T-helper 17 cell (primary cell): ENCODE measurements at places on chromosomes 16 and 17. TPM values are rescaled to one million over a fixed set of nuclear protein-coding genes. Genes with fewer than 3 reads are reported as not detected.

Gene SEZ6L2
- total RNA-seq = not detected

Gene TAT
- total RNA-seq = not detected

Gene SLC38A8
- total RNA-seq = not detected

Gene PTX4
- total RNA-seq = not detected

Gene SRCIN1
- 0.52 TPM for total RNA-seq

Gene SNN
- total RNA-seq = 27.8 TPM

Gene ERI2
- 2.1 TPM for total RNA-seq

GRCh38 chr17:194828-195602, 13.6 kb upstream of the DOC2B start:
- no peak for DNase-seq

GRCh38 chr16:13298666-13299065, 397.3 kb downstream of the SHISA9 start:
- DNase-seq = no peak

DNA sequence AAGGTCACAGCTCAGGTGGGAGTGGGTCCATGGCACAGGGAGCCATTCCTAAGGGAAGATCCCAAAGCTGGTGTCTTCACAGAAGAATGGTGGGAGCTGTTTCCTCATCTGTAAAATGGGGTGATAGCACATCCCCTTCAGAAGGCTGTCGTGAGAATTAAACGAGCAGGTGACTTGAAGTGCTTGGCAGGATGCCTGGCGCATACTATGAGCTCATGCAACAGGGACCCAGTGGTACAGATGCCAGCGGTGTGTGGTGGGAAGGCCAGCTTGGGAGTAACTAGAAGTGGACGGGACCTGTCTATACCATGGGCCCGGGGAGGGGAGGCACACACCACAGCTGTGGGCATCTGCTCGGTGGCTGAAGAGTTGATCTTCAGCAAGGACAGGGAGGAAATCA, 189.3 kb upstream of the TNRC6C start:
- no peak for DNase-seq

DNA sequence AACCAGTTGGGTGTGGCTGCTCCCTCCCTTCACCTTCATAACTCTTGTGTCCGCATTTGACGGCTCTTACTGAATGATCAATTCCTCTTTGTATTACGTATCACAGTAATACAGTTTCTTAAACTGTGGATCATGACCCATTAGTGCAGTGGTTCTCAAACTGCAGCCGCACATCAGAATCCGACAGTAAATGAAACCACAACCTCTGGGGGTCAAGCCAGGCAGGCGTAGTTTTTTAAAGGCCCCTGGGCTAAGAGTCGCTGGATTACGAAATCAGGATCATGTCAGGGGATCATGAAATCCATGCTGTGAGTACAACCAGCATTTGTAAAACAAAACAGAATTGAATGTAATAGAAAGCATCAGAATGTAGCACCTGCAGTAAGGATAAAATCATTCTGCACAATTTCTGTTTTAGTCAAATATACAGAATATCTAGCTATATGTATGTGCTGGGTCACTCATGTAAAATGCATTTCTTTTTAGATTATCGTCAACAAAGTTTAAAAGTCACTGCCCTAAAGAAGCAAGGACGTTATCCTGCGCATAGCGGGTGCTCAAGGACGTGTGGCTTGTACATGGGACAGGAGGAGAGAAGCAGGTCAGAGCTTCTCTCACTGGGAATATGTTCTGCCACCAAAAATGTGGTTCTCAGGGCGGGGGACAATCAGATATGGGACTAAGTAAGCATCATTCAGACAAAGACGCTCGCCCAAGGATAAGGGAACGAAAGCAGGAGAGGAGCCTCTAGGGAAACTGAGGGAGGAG, 113.1 kb downstream of the ZFHX3 start:
- DNase-seq = no peak
